ENCODE measurements at places on chromosomes 3 and 15.

DNA sequence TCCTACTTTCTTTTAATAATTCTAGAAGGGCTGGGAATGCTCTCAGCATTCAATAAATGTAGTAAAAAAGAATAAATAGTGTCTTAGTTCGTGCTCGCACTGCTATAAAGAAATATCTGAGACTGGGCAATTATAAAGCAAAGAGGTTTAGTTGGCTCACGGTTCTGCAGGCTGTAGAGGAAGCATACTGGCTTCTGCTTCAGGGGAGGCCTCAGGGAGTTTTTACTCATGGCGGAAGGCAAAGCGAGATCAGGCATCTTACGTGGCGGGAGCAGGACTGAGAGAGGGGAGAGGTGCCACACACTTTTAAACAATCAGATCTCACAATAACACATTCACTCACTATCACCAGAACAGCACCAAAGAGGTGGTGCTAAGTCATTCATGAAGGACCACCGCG is 103.0 kb upstream of the UBE2E2 start:
- no peak for DNase-seq

- DNase-seq: peak; percentile 80
Measured at GRCh38 chr3:184727357-184728009, 15.6 kb upstream of the MAGEF1 start.

DNA sequence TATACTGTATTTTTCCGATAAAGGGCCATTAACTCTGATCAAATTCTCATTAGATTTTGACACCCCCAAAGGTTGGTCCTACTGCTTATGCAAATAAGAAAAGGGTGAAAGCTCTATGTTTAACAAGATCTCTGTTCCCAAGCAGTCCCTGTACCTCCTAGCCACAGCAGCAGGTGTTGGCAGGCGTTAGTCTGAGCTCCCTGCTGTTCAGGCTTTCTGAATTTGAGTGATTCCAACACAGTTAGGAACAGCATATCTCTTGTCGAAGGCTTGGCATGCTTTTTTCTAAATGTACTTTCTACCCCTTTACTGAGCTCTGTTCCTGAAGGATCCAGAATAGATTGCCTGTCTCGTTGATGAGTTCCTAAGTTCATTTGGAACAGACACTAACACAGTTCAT is 42.3 kb downstream of the MITF start:
- no peak for DNase-seq

- DNase-seq: no peak
Measured at GRCh38 chr3:141386126-141386488, 17.8 kb downstream of the ZBTB38 start.
